ENCODE measurements at places on chromosomes 13 and 19.
A peak's percentile ranks its signal among the peaks of the same experiment; 100 is the strongest.

DNA sequence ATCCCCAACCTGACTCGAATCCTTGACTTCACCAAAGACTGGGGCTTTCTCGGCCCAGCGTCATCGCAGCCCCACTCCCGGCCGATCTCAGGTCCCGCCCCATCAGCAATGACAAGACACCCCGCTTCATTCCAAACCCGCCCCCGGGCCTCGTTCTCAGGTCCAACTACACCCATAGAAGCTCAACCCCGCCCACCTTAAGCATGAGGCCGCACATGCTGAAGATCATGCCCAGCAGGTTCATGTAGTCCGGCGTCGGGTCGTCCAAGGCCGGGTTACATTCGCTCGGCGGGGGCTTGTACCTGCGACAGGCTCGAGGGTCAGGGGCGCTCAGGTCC lies 2.3 kb downstream of the WDR83 start:
- DNase-seq, result peak; percentile 68

DNA sequence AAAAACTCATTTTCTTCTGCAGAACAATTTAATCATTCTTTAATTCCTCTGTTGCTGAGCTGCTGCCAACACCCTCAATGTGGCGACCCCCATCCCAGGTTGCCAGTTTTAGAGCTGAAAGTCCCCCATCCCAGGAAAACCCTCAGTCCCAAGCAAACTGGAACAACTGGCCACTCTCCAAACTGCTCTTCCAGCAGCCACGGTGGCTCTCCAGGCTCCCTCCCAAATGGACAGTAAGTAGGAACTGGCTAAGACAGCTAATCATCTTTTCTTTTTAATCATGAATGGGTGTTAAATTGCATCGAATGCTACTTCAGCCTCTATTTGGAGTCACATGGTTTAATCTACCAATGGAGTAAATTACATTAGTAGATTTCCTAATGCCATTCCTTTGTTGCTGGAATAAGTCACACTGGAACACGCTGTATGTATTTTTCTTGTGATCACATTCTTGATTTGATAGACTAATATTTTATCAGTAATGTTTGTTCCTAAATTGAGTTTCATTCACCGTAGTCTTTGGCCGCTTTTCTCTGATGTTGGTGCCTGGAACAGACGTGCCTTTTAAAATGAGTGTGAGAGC lies 33.7 kb upstream of the VSTM2B start:
- DNase-seq, result no peak

GRCh38 chr19:679418-680286 lies 3.5 kb downstream of the FSTL3 start:
- peak; percentile 15 for DNase-seq

GRCh38 chr19:1244693-1245451 lies 3.3 kb downstream of the ATP5F1D start:
- no peak for DNase-seq

- DNase-seq, result no peak
These were observed 122.5 kb downstream of the GPC5 start for GRCh38 chr13:91520952-91521351.

- no peak for DNase-seq
These were observed 312 bp downstream of the GSK3A start for GRCh38 chr19:42242069-42242511.

DNA sequence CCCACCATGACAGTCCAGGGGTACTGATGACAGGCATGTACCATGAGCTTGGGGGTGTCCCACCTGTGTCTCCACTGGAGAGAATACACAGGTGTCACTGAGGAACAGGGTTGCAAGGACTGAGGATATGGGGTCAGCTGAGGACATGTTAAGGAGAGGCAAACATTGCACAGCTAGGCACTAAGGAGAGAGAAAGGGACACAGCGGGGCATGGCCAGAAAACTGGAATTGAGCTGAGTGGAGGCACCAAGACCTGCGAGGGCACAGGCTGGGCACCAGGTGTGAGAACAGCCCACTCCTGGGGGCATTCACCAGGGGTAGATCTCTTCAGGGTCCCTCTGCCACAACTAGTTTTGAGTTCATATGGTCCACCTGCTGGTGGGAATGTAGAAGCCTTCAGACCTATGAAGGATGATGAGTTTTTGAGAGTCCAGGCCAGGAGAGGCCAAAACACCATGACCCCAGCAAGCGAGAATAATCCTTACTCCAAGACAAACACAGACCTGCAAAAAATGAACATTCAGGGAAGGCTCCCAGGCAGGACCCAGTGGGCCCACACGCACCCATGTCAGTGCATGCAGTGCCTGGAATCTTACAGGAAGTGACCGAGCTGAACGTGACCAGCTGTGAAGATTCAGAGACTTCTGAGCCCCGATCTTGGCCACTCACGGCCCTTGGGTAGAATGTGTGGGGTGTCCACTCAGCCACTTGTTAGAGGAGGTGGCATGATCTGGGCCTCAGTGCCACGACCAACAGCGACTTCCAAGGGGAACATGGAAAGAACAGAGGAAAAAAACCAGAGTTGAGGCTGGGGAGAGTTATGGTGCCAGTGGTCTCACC lies 1.4 kb upstream of the ZNF584 start:
- no peak for DNase-seq

DNA sequence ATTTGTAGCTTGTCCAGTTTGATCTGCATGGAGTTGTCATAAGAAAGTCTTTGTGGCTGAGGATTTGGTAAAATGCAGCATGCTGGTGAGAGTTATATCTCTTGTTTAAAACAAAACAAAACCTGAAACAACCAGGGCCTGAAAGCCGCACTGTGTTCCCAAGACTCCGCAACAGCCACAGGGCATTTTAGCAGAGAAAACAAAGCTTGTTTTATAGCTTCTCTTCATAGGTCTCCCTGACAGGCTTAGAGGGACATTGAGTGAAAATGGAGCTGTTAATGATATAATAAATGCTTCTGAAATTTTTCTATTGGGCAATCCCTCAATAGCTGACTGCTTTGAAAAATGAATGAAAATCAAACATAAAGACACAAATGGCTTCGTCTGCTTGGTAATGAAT lies 148.7 kb upstream of the RNF113B start:
- no peak for DNase-seq

DNA sequence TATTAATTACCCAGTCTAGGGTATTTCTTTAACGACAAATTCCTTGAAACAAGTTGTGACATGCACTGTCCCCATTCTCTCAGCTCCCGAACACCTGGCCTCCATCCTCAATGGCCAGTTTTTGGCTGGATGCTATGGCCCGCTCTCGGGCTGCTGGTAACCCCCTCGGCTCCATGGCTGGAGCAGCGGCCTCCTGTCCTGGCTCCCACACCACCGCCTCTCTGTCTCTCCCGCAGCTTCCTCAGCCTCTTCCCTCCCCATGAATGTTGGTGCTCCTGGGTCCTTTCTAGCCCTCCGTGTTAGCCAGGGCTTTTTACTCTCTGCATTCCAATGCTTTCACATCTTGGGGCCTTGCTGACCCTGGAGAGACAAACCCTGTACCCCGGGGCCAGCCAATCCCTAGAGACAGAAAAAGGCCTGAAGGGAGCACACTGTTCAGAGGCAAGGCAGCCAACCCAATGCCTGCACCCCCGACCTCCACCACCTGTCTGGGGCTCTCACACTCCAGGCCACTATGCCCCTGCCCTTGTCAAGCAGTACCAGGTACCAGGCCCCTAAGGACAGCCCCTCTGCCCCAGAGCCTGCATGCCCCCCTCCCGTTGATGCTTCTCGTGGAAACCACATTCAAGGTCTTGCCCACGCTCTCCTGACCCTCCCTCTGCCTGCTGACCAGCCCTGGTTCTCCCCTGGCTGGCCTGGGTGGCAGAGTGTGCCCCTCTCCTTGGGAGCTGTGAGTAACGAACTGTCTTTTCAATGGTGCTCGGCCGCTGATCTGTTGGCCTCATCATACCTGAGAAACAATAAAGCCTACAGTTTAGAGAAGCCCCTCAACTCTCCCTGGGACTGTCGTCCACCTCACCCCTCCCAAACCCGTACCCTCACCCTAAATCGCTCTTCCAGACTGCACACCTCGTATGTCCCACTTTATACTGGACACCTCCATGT lies 86.9 kb upstream of the GPR183 start:
- DNase-seq, result no peak

DNA sequence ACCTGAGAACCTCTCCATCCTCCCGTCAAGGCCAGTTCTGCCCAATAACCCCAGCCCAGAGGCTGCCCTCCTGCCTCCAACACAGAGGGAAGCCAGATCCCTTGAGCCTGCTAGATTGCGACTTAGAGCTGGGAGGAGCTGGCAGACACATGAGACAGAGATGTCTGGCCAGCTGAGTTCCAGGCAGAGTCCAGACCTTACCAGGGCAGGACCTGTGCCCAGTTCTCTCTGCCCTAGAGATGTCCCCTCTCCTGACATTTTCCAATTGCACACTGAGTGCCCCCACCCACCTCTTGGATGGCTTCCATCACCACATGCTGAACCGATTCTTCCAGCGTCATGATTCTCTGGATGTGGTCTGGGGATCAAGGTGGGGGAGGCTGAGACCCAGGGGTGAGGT lies 3.0 kb downstream of the HOOK2 start:
- DNase-seq, result no peak

DNA sequence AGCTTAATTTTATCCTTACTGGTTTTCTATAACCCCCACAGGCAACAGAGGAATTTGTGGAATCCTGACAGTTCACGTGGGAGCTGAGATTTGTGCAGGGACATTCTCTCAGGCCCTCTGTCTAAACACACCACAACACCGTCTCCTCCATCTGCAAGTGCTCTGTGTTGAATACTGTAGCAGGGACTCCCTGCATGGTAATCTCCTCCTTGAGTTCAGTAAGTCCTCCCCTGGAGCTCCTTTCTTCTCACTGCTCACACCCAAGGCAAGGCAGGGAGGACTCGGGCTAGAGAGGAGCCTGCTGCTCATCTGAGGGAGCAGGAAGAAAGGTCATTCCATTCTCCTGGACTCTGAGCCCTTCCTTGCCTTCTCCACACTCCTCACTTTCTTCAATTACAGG lies 348.2 kb downstream of the KCTD12 start:
- DNase-seq, result no peak

GRCh38 chr13:41049480-41050440 lies 11.5 kb upstream of the WBP4 start:
- DNase-seq, result no peak

DNA sequence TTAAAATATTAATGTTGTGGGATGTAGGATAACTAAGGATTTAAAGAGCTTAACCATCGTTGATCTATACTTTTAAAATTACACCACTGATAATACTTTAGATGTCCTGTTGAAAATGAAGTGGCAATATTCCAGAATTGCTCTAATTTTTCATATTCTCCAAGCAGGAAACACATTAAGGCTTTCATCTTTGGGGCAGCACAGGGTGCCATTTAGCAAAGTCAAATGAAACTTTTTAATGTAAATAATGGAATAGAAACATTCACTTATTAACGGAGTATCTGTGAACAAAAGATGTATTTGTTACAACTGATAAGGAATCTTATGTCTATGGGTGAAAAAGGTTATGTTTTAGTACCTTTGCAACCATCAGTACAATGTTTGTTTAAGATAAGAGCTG lies 50.0 kb upstream of the MIR17HG start:
- no peak for DNase-seq

DNA sequence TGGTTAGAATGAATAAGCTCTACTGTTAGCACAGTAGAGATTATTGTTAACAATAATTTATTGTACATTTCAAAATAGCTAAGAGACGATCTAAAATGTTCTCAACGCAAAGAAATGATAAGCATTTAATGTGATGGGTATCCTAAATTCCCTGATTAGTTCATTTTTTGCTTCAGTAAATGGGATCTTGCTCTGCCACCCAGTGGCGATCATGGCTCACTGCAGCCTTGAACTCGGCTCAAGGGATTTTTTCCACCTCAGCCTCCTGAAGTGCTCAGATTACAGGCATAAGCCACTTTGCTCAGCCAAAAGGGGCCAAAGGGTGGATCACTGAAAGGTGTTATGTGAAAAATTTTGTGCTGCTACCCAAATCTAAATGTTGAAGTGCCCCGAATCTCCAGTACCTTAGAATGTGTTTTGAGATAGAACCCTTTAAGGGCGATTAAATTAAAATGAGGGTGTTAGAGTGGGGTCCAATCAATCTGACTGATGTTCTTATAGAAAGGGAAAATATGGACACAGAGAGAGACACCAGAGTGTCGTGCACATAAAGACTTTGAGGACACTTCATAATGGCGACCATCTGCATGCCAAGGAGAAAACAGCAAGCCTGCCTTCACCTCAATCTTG lies 31.5 kb upstream of the ZNF766 start:
- DNase-seq, result peak; percentile 17

DNA sequence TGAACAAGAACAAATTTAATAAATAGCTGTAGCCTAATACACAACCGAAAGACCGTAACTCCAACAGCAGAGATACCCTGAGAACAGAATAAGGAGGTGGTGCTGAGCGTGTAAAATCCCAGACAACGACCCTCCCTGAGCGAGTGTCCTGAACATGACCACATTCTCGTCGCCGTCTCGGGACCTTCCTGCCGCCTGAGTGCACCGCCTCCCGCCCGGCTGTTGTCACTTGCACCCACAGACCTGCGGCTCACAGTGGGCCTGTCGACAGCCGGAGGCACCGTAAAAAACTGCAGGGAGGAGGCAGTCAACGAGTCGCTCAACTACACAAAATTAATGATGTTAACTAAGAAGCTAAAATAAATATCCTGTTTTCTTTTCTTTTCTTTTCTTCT lies 35.8 kb upstream of the GRTP1 start:
- DNase-seq, result no peak

DNA sequence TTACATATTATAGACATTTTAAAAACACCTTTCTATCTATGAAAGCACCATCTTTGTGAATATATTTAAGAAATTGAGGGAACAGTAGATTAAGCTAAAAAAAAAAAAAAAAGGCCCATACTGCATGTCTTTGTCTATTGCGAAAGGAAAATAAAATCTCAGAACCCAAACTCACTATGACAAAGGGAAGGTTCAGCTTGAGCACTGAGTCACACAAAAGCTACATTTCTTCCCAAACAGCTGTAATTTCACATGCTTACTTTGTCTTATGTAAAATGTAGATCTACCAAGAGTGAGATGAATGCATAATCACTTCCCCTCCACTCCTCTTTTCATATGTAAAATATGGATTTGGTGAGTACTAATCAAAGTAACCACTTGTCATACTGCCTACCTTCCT lies 640.1 kb upstream of the KLF12 start:
- DNase-seq, result no peak

DNA sequence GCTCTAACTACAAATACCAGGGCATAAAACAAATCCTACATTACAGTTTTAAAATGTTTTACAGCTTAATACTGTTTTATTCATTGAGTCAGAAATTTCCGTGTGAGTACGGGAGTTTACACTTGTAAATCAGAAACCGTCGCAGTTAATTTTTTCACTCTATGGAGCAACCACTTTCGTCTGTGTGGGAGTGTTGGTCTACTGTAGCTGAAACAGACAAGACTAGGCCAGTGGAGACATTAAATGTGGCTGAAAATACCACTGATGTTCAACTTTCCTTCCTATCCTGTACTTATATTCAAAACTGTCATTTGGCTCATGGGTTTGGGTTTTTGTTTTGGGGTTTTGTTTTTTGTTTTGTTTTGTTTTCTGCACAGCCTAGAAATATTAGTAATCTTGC lies 268.7 kb downstream of the DCT start:
- DNase-seq, result no peak

GRCh38 chr19:31716826-31717225 lies 367.6 kb upstream of the TSHZ3 start:
- no peak for DNase-seq

- peak; percentile 45 for DNase-seq
These were observed 705 bp downstream of the STXBP2 start for GRCh38 chr19:7637374-7638256.

All from stimulated activated naive CD4-positive, alpha-beta T cell (primary cell).